ENCODE measurements at places on chromosomes 2 and 18.
A peak's percentile ranks its signal among the peaks of the same experiment; 100 is the strongest.

GRCh38 chr2:148867079-148867769 lies 7.8 kb upstream of the KIF5C start:
- DNase-seq = no peak

DNA sequence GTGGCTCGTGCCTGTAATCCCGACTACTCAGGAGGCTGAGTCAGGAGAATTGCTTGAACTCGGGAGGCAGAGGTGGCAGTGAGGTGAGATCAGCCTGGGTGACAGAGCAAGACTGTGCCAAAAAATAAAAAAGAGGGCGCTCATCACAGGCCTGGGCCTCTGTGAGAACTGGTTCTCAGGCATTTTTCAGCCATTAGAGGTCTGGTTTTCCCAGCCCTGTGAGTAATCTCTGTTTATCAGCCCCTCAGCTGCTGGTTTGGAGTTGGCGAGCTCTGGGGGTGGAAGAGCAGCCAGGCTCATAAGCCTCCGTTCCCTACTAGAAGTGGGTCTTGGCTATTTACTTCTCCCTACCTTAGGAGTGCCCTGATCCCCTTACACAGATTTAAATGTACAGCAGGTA lies 53.1 kb downstream of the CHRNA1 start:
- DNase-seq = no peak

DNA sequence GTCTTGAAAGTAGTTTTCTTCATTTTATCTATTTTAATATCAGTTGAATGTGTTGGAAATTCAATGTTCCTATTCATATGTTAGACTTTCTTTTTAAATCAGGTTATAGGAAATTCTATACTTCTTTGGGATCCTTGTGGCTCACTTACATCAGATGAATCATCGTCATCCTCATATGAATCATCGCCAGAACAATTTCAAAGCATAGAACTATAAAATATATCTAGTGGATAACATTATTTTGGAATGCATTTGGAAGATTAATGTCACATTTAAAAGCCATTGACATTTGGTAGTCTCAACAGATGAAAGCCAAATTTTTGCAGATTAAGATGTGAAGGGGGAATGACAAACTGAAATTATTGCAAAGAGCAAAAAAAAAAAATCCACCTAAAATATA lies 94.1 kb downstream of the FAM161A start:
- no peak for DNase-seq

DNA sequence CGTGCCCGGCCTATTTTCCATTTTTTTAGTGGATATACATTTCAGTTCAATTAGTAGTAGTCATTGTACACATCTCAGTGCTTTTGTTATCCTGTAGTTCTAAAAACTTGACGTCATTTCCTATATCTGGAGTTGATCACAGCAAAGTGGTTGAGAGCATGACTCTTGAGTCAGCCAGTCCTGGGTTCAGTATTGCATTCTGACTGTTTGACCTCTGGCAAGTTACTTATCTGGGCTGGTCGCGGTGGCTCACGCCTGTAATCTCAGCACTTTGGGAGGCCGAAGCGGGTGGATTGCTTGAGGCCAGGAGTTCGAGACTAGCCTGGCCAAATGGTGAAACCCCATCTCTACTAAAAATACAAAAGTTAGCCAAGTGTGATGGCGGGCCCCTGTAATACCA lies 50.4 kb upstream of the PPM1B start:
- DNase-seq = no peak

DNA sequence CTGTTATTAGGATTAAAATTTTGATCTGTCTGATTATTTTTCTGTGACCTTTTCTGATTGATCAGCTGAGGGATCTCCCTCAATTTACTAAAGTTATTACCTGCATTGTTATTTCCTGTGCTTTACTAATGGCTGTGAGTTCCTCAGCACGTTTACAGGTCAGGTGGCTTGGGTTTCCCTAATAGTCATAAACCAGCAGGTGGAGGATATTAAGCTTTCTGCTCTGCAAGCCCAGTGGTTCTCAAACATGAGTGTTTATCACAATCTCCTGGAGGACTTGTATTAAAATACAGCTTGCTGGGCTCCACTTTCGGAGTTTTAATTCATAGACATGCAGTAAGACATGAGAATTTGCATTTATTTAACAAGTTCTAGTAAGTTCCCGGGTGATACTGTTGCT lies 22.4 kb upstream of the UGP2 start:
- no peak for DNase-seq

DNA sequence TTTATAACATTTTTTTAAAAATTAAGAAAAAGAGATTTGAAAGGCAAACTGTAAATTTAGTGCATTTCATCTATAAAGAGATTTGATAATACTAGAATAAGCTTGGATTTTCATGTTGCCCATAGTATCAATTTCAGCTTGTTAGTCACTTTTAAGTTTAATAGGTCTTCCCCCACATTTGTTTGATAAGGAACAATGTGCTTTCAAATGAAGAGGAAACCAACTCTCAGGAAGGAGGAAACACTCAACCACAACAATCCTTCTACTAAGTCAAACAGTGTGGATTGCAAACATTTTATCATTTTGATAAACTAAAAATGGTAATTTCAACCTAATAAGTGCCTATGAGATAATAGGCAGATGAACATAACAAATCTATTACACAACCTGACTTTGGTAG lies 397.1 kb upstream of the CDH20 start:
- DNase-seq = no peak

GRCh38 chr2:148039783-148040182 lies 18.9 kb downstream of the MBD5 start:
- DNase-seq = no peak

DNA sequence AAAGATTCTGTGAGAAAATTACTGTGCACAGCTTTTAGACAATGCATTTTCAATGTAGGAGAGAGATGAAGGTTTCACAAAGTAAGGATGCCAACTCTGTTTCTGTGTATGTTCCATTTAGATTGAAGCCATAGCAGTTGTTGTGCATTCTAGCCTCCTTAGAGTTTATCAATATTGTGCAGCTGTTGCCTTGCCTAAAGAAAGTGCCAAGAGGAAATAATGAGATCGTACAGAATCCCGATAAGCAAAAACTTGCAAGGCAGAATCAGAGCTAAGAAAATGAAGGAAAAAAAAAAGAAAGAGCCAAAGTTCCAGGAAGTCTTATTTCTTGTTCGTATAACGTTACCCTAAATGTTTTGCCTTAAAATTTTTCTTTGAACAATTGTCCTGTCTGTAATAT lies 965.0 kb downstream of the DCDC2C start:
- no peak for DNase-seq

- DNase-seq = no peak
Measured at GRCh38 chr2:239106314-239106908, 258.5 kb downstream of the TWIST2 start.

- no peak for DNase-seq
Measured at GRCh38 chr2:18368008-18368407, 192.4 kb downstream of the RDH14 start.

GRCh38 chr2:195706161-195706900 lies 49.3 kb downstream of the SLC39A10 start:
- no peak for DNase-seq

DNA sequence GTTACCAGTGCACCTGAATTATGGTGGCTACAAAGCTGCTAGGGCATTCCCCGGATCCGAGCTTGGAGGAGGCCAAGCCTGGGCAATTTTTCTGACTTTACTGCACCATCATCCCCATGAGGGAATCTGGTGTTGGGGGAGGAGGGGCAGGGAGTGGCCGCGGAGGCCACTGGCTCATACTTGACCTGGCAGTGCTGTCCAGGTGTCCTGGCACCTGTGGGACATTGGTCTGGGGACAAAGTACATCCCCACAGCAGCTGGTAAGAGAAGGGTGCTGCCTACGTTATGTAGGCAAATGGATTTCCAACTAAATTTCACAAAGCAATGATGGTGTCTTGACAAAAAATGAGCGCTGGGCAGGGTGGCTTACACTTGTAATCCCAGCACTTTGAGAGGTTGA lies 48.3 kb downstream of the KLHL29 start:
- no peak for DNase-seq

GRCh38 chr2:51079945-51080344 lies 48.0 kb upstream of the NRXN1 start:
- DNase-seq = no peak

- no peak for DNase-seq
Measured at GRCh38 chr2:96116879-96117533, 635 bp upstream of the ADRA2B start.

DNA sequence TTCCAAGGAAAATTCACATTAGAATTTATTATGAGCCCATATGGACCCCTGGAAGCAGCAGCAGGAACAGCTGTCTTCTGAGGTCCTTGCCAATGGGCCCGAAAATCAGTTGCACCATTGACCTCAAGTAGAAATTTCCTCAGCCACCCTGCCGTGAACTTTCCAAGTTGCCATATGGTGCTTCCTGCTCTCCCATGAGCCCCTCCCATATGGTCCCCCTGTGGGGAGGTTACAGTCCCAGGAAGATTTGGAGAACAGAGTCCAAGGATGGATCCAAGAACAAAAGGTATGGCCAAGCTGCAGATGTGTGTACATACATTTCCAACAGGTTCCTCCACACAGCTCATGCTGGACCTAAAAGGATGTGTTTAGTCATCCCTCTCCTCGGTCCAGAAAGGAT lies 34.6 kb downstream of the DIPK1C start:
- DNase-seq = no peak

- no peak for DNase-seq
Measured at GRCh38 chr2:114119862-114120261, 230.0 kb downstream of the ACTR3 start.

DNA sequence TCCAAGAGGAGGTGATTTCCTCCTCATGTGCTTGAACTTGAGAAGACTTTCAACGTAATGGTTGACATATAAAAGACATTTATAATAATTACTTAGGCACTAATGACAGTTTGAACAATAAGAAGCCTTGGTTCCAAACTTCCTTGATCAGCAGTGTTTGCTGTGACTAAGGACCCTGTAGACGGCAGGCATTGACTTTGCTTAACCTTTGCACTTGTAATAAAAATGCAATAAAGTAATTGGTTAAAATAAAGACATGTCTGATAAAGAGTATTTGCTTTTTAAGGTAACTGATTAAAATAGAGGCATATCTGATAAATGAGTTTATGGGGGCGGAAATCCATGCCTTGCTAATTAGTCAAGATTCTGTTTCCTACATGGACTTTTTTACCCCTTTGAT lies 82.2 kb upstream of the ST8SIA3 start:
- no peak for DNase-seq

GRCh38 chr2:43152741-43153647 lies 73.4 kb downstream of the ZFP36L2 start:
- peak; percentile 61 for DNase-seq

- DNase-seq = no peak
Measured at GRCh38 chr2:126771501-126772195, 115.7 kb downstream of the GYPC start.

GRCh38 chr18:26826656-26827235 lies 38.8 kb downstream of the AQP4 start:
- DNase-seq = no peak

DNA sequence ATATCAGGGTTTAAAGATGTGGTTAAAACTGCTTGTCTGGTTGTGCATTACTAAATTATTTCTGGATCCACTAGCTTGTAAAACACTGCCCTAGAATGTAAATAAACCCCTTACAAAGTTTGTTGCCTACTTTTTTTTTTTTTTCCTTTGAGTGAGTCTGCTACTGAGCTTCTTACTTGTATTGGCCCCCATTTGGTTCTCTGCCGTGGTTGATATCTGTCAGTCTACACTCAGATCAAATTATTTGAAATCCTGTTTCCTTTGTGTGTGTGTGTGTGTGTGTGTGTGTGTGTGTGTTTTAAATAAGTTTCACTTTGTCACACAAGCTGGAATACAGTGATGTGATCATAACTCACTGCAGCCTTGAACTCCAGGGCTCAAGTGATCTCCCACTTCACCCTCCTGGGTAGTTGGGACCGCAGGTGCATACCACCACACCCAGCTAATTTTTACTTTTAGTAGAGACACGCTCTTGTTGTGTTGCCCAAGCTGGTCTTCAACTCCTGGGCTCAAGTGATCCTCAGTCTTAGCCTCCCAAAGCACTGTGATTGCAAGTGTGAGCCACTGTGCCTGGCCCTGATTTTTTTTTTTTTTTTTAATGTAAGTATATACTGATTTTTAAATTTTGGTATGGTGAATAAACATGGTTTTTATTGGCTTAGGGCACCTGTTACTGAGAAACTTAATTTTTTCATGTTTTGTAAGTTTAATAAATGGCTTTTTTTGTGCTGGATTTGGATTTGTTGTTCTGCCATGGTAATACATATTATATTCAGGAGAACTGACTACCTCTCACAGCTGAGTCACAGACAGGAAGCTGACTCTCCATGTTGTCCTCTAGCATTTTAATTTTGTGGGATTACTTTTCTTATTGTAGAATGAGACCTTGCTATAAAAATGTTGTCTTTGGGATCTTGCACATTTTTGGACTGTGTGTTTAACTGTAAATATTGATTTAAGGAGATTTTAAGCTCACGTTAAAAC lies 48.5 kb downstream of the MAP4K4 start:
- no peak for DNase-seq

- no peak for DNase-seq
Measured at GRCh38 chr18:68147728-68148127, 567.2 kb downstream of the TMX3 start.

GRCh38 chr2:24315669-24316068 lies 44.7 kb downstream of the ITSN2 start:
- DNase-seq = no peak

- no peak for DNase-seq
Measured at GRCh38 chr2:223418131-223418530, 184.0 kb downstream of the SCG2 start.

DNA sequence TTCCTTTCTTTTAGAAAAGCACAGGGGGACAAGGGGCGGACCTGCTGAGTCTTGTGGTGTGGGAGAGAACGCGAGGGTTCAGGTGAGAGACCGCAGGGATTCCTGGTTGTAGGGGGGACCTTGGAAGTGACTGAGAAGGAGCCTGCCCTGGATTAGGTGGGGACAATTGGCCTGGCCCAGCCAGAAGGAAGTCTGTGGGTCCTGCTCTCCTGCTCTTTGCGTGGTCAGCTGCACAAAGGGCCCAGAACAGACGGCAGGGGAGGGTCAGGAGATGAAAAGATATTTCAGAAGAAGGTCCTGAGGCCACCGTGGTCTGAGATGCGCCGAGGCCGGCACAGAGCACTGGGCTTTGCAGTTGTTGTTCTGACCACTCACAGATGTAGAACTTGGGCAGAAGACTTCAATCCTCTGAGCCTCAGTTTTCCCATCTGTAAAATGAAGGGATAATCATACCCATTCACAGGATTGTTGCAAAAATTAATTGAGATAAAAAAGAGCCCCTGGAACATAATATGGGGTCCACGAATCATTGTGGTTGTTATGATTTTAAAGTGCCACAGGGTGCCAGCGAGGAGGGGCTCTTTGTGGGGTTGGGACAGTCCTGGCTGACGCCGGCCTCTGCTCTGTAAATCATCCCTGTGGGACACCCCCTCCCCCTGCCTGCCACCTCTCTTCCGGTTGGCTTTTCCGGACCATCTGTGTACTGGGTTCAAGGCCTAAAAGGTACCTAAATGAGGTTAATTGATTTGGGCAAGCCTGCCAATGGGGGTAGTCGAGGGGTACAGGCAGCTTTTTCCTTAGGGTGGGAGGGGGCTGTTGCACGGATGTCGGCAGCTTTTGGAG lies 1.8 kb downstream of the LPIN1 start:
- no peak for DNase-seq

DNA sequence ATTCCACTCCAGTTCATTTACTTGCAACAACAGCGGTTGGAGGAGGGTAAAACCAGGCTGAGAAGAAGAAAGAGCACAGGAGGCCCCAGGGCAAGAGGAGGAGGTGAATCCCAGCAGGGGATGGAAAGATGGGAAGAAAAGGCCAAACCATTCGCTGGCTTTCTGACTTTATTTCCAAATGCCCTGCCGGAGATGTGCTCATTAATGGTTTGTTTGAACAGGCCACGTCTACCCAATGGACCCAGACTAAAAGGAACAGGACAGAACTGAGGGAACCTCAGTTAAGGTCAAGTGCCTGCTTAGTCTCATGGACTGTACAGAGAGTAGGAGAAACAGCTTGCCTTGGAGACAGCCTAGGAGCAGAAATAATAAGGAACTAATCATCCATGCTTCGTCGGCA lies 121.6 kb upstream of the NDUFV2 start:
- no peak for DNase-seq
